ENCODE measurements at places on chromosomes 11 and 22.

DNA sequence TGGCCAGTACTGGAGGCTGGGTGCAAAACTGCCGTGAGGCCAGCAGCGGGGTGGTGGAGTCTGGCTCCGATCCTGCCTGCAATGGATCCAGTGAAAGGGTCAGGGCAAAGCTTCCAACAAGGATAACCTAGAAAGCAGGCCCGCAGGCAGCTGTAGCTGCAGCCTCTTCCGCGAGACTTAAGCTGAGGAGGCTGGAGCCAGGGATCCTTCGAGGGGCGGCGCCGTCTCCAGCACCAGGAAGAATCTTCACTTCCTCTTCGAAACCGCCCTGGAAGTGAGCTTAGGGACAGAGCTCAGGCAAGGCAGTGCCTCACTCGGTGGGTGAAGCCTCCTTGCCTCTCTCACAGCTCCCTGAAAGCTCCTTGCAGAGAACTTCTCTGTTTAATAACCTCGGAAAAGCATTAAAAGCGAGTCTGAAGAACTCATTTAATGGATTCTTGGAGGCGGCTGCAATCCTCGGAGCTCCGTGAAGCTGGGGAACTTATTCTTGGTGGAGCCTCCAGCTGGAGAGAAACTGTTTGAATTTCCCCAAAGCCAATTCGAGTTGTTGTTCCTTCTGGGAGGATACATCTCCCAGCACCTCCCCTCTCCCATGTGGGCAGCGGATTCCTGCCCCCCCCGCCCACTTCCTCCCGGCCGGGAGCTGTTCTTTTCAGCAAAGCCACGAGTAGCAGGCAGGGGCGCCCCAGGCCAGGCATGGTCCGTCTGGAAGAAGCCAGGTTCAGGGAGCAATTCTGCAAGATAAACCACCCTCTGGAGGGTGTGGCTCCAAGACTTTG, 169.9 kb downstream of the CTTN start:
- no peak for DNase-seq

- DNase-seq, result no peak
Measured at GRCh38 chr11:105206633-105207032, 67.1 kb upstream of the CARD18 start.

GRCh38 chr11:96055706-96056387, 131.9 kb upstream of the MTMR2 start:
- DNase-seq, result no peak

DNA sequence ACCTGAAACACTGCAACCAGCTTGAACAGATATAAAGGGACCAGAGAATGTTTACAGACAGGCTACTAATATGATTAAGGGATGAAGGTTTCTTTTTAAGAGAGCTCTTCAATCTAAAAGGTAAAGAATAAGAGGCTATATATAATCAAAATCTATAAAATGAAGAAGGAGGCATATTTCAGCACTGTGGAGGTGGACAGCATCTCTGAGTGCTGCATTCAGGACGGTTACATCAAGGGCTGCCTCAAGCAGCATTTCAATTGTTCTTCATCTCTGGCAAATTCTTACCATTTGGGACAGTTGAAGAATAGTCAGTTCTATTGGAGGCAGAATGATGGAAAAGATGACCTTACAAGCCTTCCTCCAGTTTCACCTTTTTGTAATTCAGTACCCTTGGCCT, 139.6 kb upstream of the LMO1 start:
- no peak for DNase-seq

GRCh38 chr11:130847517-130847916, 68.8 kb downstream of the SNX19 start:
- DNase-seq, result no peak

DNA sequence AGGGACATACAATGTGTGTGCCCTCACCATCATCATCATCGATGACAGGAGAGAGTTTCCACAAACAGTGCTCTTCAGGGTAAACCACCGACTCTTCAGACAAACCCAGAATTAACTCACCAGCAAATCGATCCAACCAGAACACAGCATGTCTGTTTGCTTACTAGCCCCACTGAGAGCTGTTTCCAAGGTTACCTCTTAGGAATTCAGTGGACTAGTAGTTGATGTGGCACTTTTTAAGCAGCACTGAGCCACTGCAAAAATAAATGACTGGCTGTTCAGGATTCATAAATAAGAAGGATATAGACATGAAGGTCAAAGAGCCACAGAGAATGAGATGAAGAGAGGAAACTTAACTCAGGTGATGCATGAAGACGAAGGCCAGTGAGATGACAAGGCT, 83.1 kb downstream of the PARVA start:
- no peak for DNase-seq

GRCh38 chr22:20890975-20891374, 26.2 kb upstream of the CRKL start:
- DNase-seq, result no peak

DNA sequence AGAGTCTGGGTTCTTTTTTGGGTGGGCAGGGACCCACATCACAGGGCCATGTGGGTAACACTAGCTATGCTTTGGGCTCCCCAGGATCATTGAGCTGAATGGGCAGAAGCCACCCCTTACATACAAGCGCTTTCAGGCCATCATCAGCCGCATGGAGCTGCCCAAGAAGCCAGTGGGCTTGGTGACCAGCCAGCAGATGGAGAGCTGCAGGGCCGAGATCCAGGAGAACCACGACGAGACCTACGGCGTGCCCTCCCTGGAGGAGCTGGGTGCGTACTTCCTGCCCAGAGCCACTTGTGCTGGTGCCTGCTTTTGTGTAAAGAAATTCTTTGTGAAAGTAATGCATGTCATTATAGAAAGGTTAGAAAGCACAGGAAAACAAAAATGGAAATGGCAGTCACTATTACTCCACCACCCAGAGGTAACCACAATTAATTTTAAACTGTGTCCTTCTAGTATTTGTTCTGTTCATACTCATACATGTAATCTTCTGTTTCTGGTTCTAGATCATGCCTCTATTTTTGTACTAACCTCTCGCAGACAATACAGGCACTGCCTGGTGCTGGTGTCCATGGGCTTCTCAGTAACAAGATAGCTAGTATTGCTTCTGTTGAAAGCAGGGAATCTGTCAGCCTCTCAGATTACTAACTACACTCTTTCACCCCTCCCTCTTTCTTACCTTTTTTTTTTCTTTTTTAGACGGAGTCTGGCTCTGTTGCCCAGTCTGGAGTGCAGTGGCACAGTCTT, 13.7 kb downstream of the CRY2 start:
- no peak for DNase-seq

GRCh38 chr22:22691055-22691454, 46.6 kb downstream of the GGTLC2 start:
- DNase-seq, result no peak

GRCh38 chr22:31874821-31875220, 69.5 kb upstream of the YWHAH start:
- no peak for DNase-seq

DNA sequence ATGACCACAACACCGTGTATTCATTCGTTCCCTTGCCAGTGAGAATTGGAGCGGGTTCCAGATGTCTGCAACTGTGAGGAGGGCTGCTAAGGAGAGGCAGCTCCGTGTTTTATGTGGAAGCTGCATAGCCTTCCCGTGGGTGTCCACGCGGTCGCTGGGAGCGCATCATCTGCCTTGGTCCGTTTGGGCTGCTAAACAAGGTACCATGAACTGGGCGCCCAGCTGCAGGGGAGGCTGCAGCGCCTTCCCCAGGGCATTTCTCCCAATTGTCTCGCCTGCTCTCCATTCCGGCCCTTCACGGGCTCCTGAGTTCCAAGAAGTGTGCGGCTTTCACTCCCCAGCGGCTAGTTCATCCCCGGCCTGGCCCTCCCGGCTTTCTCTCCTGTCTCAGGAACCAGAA, 1446.4 kb downstream of the TBC1D22A start:
- DNase-seq, result no peak

GRCh38 chr11:94011478-94011877, 9.7 kb upstream of the HEPHL1 start:
- DNase-seq, result no peak

- no peak for DNase-seq
Measured at GRCh38 chr11:19594326-19594725, 118.3 kb upstream of the NAV2 start.

- no peak for DNase-seq
Measured at GRCh38 chr22:39024519-39025308, 3.8 kb downstream of the APOBEC3D start.

DNA sequence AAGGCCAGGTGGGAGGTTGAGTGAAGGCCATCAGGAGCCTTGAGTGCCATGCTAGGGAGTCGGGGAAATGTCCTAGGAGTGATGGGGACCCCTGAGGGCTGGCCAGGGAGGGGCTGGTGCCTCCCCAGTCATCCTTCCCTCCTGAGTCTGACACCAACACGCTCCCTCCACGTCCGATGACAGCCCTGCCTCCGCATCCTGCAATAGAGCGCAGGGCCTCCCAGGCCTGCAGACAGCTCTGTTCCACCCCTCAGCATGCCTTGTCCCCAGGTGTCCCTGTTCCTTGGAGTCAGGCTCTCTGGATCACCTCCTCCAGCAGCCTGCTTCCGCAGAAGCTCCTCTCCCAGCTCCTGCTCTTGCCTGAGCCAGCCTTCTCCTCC, 3.1 kb downstream of the RAC2 start:
- DNase-seq, result no peak

GRCh38 chr11:118896472-118896913, 12.8 kb downstream of the CXCR5 start:
- DNase-seq, result no peak

DNA sequence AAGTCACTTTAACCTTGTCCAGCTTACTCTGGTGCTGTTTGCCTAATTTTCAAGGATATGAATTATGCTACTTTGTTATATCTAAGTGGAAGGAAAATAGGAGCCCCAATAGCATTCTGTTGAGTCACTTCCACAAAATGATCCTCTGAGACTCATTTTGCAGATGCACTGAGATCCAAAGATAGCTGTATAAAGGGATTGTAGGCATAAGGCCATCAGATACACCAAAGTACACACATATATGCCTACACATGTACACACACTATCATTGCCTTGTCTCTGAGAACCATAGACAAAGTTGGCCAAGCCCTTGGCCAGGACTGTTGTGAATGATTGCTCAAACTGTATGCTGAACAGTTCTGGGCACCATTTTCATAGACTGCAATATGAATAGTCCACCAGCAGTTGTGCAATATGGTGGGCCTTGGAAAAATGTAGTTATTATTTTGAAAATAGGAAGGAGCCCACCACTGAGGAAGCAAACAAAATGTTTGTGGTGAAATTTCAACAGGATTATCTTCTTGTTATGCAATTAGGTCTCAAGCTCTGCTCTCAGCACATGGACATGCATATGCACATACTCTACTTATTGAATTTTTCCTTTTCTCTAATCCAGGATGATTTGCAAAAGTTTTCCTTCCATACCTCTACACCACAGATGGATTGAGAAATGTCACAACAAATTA, 186.0 kb upstream of the CTSC start:
- DNase-seq, result no peak

GRCh38 chr11:111814106-111814505, 47.9 kb upstream of the PPP2R1B start:
- DNase-seq, result no peak

DNA sequence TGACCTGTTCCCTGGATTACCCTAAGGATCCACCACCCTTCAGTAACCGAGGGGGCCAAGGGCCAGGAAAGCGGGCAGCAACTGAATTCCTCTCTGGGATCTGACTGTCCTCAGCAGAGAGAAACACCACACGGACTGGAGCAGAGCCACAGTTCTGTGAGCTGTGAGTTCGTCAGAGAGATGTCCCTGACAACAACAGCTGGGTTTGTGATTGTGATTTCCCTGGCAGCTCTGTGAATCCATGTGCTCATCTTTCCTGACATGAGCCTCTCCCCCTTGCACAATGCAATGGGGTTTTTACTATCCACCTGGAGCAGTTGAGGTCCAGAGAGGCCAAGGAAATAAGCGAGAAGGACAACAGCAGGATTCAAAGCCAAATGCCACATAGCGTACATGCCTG, 69.4 kb upstream of the AMPD3 start:
- DNase-seq, result no peak

GRCh38 chr22:46295277-46295971, 1.2 kb upstream of the GTSE1 start:
- DNase-seq, result no peak
